ENCODE measurements at places on chromosomes 13 and 19.

DNA sequence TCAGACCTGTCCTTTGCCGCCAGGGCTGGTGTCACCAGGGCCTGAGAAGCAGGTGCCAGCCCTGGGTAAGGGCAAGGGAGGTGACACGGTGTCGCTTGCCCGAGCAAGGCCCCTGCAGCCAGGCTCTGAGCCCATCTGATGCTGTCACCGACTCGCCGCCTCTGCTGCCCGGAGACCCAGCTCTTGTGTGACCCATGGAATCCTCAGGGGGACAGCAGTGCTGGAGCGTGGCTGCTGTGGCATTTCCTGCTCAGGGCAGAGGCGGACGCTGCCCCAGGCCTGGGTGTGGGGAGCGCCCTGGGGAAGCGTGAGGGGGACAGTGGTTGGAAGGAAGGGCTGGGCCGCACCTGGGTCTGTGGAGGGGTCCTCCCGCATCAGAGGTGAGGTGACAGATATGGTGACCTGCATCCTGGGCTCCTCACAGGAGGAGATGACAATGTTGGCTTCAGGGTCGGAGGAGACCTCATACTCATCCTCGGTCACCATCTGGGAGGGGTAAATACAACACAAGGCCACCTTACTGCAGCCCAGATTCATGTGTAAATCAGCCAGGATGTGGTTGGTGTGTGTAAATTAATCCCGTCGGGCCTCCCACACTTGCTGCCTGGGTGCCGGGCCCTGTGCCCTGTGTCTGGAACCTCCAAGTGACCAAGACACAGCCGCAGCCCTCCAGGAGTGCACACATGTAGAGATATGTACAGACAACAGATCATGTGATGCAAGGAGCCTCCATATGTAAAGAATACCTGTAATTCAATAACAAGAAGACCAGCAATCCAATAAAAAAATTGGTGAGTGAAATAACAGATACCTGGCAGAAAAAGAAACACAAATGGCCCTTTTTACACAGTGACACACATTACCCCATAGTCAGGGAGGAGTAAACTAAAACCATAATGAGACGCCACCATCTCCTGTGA is 27.6 kb upstream of the MATK start:
- no peak for DNase-seq

DNA sequence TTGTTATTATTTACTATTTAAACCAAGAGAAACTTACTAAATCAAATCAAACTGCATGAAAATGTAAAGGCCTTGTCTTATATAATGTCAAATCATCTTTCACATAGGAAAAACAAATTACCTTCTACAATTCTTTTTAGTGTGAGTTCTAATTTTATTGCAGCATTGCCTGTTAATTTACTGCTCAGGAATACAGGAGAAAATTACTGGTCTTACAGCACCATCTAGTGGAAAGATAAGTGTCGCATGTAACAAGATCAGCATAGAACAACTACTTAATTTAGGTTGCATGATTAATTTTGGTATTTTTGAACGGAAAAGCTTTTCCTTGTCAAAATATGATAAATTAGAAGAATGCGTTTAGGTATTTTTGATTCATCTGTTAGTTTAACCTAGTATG is 502.7 kb downstream of the UQCRFS1 start:
- peak; percentile 69 for DNase-seq

DNA sequence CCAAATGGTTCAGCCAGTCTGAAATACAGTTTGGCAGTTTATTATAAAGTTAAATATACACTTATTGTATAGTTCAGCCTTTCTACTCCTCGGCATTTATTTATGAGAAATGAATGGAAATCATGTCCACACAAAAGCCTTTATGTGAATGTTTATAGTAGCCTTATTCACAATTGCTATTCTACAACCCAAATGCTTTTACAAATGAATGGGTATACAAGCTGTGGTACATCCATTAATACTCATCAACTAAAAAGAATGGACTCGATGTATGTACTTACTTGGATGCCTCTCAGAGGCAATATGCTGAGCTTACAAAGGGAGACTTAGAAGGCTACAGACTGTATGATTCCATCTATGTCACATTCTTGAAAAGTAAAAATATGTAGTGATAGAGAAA is 150.7 kb downstream of the NBEA start:
- no peak for DNase-seq

DNA sequence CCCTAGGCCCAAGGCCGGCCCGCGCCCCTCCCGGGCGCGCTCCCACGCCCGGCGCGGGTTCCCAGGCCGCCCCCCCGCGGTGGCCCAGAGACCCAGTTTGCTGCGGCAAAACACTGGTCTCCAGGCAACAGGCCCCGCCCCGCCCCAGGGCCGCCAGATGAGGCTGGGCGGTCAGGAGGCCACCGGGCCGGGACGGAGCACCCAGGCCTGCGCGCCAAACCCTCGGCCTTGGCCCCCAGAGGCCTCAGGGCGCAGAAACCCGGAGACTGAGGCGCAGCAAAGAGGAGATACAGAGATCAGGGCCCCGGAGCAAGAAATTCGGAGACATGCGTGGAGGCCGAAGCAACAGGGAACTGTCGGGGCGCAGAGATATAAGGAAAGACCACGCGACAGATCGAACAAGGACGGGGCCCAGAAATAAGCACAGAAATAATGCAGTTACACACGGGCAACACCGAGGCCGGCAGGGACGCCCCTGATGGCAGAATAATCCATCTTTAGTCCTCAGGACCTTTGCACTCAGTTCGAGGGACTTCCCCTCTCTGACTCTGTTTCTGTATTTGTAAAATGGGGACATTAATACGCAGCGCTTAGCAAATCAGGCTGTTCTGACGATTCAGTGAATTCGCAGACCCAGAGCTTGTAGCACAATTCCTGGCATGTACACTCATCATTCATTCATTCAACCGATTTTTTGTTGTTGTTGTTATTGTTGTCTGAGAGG is 20.8 kb upstream of the ERCC1 start:
- peak; percentile 84 for DNase-seq

- no peak for DNase-seq
Observed at GRCh38 chr13:113939944-113940297, 34.0 kb downstream of the C13orf46 start.

- no peak for DNase-seq
Observed at GRCh38 chr13:110531100-110531499, 30.4 kb downstream of the RAB20 start.

GRCh38 chr19:6066661-6067646 is 43.3 kb downstream of the RFX2 start:
- DNase-seq, result peak; percentile 57

DNA sequence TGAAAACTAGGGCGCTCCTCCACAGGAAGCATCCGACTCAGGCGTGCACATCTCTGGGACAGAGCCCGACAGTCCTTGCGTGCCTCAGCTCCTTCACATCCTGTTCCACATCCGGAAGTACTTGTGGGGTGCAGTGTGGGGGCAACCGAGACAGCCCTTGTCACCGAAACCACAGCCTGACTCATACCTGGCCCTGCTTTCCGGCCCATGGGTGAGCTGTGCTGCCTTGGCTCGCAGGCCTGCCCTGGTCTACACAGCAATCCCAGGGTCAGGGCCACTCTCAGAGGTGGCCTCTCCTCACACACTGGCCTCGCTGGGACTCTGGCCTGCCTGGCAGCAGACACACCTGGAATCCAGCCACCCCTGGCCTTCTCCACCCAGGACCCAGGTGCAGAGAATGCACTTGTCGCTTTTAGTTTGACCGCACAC is 100.4 kb downstream of the STK24 start:
- peak; percentile 96 for DNase-seq

- DNase-seq, result peak; percentile 98
Observed at GRCh38 chr19:4870025-4870700, 2.7 kb upstream of the PLIN3 start.

GRCh38 chr19:53156850-53157249 is 2.0 kb downstream of the ZNF347 start:
- DNase-seq, result no peak

- DNase-seq, result no peak
Observed at GRCh38 chr13:24887759-24888158, 123.8 kb downstream of the RNF17 start.

DNA sequence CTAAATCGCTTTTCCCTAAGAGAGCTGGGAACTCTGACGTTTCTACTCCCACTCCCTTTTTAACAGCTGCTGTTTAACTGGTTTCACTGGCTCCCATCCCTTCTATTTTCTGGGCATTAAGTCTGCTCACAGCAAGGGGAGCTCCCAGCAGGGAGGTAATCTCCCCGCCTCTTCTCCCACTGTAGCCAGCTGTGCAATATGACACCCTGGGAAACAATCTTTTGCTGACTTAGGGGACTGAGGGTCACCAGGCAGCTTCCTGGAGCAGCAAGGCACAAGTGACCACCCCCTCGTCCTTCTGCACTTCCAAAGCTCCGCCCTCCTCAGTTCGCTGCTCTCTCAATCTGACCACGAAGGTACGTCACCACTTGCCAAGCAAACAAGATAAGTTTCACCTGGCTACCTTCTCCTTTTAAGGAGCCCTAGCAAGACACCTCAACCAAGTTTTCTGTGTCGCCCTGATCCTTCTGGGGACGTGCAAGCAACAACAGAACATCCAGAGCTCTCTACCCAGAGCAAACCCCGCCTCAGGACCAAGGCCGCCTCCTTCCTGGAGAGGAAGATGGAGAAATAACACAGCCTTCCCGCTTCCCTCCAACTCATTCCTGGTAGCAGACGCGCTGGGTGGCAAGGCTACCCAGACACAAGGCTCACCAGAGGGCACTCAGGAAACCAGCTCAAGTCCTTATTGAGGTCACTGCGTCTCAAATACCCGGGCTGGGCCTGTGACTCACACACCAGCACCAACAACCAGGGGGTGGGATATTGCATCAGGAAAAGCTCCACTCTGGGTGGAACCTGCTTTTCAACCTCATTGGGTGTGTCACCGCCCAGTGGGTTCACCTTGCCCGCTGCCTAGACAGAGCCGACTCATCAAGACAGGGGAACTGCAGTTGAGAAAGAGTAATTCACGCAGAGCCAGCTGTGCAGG is 92.4 kb downstream of the STK24 start:
- peak; percentile 97 for DNase-seq

DNA sequence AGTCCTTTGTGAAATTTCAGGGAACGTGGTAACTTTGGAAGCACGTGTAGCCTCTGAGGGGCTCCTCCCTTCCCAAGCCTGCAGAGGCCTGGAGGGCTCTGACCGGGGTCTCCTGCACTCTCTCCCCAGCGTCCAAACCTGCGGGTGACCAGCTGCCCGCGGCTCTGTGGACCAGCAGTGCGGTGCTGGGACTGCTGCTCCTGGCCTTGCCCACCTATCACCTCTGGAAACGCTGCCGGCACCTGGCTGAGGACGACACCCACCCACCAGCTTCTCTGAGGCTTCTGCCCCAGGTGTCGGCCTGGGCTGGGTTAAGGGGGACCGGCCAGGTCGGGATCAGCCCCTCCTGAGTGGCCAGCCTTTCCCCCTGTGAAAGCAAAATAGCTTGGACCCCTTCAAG is 2.7 kb upstream of the TPGS1 start:
- no peak for DNase-seq

DNA sequence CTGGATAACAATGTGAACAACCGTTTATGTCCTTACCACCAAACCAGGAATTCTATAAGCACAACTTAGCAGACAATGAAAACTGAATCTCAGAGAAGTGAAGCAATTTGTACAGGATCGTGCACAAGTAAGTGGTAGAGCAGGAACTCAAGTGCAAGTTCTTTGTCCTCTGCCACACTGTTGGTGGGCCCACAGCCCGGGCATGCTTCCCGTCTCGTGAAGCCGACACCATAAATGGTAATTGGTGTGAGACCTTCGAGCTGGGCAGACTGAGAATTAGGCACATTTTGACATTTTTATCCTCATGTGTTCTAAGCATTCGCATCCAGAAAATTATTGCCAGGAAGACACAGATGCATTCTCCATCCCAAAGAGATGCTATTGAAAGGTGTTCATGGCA is 27.9 kb upstream of the FLT1 start:
- no peak for DNase-seq

GRCh38 chr13:48234566-48235340 is 1.7 kb downstream of the ITM2B start:
- DNase-seq, result peak; percentile 41

DNA sequence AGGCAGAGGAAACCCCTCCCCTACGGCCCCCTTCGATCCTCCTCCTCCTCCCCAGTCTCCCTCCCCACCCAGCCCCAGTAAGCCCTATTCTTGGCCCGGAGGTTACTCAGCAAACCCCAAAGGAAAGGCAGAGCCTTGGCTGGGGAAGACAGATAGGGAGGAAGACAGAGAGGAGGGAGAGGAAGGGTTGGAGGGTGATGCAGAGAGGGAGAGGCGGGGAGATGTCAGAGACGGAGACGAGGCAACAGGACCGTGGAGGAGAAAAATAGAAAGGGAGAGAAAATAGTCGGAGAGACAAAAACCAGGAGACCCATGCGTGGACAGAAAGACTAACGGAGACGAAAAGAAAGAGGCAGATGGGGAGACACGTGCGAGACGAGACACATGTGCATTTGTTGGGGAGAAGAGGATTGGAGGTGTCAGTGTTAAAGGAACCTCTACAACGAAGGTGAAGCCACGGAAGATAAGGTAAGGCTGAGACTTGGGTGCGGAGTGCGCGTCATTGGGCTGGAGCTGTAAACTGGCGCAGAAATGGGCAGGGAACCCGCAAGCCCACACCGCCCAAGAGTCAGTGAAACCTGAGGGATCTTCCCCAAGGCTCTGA is 2.9 kb downstream of the TGFB1 start:
- peak; percentile 34 for DNase-seq

DNA sequence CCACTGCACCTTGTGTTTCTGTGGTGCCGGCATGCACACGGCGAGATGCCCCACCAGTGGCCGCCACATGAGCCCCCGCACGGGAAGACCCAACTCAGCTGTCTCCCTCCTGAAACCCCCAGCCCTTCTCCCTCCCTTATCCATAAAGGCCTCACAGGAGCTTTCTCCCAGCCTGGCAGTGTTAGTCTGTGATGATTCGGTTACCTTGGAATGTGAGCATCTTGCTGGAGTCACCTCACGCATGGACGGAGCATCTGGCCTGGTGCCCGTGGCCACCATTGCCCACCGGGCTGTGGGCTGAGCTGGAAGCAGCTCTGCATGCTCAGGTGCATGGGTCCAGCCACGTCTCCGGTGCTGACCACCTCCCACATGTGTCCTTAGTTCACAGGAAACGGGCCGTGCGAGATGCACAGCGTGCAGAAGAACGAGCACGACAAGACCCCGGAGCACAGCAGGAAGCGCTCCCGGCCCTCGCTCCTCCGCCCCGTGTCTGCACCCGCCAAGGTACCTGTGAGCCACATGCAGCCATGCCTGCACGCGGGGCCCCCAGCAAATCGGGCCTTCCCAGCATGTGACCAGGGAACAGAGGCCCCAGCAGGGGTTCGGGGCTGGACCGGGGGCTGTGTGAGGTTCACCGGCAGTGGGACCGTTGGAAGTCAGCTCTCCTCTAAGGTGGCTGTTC is 22.0 kb downstream of the SIN3B start:
- peak; percentile 77 for DNase-seq

GRCh38 chr19:4583961-4584669 is 24.6 kb upstream of the SEMA6B start:
- no peak for DNase-seq

Measured in EL (cell line).